ENCODE measurements at places on chromosomes 5 and 9.

GRCh38 chr5:163387589-163388343, 49.6 kb upstream of the CCNG1 start:
- DNase-seq, result no peak

DNA sequence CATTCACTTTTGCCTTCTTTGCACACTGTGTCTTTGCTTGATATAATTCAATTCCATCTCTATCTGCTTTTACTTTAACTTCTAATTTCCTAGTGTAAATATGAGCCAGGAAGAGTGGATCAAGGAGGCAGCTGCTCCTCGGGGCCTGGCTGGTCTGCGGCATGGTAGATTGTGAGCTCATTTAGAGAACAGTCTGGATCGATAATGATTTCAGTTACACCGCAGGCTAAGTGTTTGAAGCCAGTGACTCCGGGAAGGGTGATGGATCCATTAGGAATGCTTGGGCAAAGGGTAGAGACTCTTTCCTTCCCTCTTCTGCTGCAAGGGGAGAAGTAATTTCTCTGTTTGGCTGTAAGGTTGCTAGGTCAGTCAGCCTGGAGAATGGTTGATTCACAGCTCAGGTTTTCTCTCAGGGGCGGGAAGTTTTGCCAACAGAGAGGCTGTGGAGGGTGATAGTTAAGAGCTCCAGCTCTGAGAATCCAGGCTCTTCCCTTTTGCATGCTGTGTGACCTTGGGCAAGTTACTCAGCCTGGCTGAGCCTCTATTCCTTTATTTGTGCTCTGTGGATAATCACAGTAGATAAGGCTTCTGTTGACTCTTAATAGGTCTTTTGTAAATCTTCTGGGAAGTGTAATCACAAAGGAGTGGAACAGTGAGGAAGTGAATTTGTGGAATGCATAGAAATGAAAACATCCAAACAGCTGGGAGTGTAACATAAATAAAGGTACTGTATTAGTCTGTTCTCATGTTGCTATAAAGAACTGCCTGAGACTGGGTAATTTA, 99.1 kb downstream of the PTTG1 start:
- DNase-seq, result no peak

GRCh38 chr5:169272731-169273427, 28.1 kb downstream of the SLIT3 start:
- no peak for DNase-seq

- DNase-seq, result no peak
Observed at GRCh38 chr5:1314564-1314982, 19.7 kb upstream of the TERT start.

GRCh38 chr5:39947657-39948056, 522.9 kb upstream of the DAB2 start:
- peak; percentile 24 for DNase-seq

DNA sequence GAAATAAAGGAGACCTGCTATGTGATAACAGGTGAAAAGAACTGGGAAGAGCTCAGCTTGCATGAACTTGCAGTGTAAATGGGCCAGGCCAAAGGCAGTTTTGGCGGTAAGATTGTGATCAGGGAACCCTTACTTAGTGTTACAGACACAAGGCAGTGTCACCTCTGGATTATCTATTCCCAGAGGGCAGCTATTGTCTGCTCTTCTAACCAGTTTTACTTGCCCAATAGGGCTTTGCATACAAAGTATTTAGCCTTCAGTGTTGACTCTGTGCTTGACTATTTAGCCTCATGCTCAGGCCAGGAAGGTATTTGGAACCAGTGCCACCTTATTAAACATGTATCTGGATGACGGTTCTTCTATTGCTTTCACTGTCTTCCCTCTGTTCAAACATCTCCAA, 38.3 kb downstream of the GDNF start:
- no peak for DNase-seq

GRCh38 chr9:131534721-131535237, 3.7 kb upstream of the UCK1 start:
- no peak for DNase-seq

DNA sequence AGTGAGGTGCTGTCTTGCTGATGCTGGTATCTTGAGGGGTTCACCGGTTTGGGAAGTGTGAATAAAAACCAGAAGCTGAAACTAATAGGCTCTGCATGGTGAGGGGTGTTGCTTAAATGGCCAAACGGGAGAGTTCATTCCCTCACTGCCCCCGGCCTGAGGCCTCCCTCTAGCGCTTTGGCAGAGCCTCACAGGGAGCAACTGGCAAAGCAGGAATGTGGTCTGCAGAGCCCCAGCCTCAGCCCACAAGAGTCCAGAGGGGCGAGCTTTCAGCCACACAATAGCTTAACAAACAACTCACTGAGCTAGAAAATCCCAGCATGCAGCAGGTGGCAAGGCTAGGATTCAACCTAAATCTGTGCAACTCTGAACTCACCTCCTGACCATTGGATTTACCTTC, 234.8 kb downstream of the MED10 start:
- DNase-seq, result no peak

- no peak for DNase-seq
Observed at GRCh38 chr9:335373-335772, 120.7 kb downstream of the DOCK8 start.

Measured in skeletal muscle cell (primary cell).